Stimulated activated CD4-positive, alpha-beta T cell treated with anti-CD3 and anti-CD28 coated beads, Interleukin-2, amount 100 ng/mL, for 24 hours (primary cell): ENCODE measurements at places on chromosomes 4 and X.

GRCh38 chr4:153494562-153494961 is 28.4 kb downstream of the TMEM131L start:
- no peak for DNase-seq

GRCh38 chrX:20585782-20586181 is 319.1 kb upstream of the RPS6KA3 start:
- DNase-seq: no peak

DNA sequence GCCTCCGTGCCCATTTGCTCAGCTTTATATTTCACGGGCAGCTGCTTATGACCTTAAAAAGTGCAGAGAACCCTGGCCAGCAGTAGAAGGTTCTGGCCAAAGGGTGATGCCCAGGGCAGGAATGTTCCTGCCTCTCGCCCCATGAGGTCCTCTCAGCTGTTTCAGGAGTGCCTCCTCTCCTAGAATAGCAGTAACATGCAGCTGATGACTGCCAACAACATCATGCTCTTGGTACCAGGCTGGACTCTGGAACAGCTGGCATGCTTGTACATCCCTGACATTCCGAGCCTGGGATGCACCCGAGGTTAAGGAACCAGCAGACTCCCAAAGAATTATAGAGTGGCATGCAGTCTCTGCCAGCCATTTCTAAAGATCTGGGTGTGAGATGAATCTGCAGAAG is 11.7 kb upstream of the TENM3 start:
- DNase-seq: no peak

DNA sequence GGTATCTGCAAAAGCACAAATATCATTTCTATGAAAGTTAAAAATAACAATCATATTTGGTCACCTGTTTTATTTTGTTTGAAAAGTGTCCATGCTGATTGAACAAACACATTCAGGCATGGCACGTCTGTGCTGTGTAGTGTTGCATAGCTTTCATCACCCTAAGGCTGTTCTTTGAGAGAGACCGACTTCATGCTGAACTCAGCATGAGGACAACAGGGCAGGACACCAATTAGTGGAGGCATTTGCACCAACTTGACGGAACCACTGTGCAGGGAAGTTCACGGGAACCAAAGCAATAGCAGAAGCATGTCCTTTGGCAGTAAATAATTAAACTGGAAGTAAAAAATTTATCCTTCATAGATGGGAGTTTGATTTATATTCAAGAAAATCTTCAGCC is 158.4 kb upstream of the SLC7A11 start:
- DNase-seq: no peak
